Activated CD4-positive, alpha-beta T cell treated with anti-CD3 and anti-CD28 coated beads, Interleukin-2, amount 10 ng/mL, durations not matched to agents 7 days and 5 days (primary cell): ENCODE measurements at places on chromosomes 3 and 15. TPM values are rescaled to one million over a fixed set of nuclear protein-coding genes. Genes with fewer than 3 reads are reported as not detected.

DNA sequence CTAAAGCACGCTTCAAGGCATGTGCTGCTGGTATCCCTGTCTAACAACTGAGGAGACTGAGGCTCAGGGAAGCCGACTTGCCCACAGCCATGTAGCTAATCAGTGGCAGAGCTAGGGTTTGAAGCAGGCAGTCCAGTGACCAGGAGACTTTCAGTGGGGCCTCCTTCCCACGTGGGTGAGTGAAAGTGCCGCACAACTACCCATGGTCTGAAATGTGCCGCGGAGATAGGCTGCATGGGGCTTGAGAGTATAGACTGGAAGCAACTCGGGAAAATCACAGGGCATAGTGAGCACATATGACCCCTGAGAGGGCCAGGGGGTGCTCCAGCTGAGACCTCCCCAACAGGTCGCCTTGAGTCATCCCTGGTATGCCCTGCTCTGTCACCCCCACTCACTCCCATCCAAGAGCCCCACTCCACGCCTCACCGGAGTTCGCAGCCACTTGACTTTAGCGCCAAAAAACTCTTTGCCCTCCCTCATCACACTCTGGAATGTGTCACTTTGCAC is 19.1 kb downstream of the FAM174B start:
- DNase-seq: no peak

- DNase-seq: no peak
Measured at GRCh38 chr15:81323559-81323943, 390 bp downstream of the STARD5 start.

DNA sequence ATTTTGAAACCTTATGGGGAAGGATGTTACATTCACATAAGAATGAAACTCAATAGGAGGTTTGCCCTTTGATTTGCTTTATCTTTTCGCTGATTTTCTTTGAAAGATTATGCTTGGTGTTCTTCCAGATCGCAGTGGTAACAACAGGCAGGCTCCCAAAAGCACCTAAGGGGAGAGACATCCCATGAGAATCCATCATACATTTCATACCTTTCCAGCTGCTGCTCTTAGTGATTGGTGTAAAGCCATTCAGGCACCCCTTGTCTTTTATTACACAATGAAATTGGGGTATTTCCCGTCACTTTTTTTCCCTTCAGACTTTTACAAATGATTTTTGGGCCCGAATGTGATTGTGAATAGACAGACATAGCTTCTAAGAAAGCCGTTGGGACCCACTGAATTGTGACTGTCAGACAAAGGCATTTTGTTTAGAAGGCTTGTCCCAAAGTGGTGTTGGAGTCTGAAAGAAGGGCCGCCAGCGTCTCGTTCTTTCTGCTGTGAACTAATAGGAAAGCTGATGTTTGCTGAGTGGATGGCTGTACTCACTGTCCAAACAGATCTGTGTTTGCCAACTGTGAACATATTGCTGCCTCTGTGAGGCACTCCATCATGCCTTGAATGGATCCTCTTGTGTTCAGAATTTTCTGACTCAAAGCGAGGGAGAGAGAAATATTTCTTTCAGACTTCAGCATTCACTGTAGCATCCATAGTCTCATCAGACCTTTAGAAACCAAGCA is 164.3 kb downstream of the FNDC3B start:
- DNase-seq: no peak

PTH1R gene
- not detected for total RNA-seq

DNA sequence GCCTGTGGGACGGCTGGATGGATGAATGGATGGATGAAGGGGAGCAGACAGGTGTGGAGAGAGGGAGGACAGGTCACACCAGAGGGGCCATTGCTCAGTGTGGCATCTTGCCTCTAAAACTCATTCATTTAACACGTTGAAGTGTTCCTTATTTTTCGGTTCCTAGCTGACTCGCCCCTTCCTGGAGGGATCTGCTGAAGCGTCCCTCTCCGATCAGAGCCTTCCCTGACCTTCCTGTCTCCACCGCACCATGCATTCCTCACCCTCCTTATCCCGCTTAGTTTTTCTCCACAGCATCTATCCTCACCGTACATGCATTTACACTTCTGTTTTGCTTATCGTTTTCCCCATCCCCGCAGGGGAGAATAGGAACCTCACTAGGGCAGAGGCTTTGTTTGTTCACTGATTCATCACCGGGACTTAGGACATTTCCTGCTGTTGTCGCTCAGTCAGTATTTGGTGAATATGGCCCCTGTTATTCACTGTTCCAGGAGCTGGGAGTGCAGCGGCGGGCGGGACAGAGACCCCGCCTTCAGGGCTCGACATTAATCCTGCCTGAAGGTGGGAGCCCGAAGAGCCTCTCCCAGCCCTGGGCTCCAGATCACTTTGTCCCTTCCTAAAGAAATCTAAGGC is 32.0 kb downstream of the FOXL2 start:
- DNase-seq: no peak

GRCh38 chr3:180875124-180875698 is 37.3 kb upstream of the FXR1 start:
- DNase-seq: no peak

TUSC7 gene
- not detected for total RNA-seq

PLA1A gene
- total RNA-seq: not detected

RBMS3 gene
- 0.25 TPM for total RNA-seq

GABRG3 gene
- not detected for total RNA-seq

- no peak for DNase-seq
Measured at GRCh38 chr3:117128133-117128532, 418.6 kb downstream of the TUSC7 start.

GRCh38 chr15:77901921-77902750 is 175.4 kb downstream of the TBC1D2B start:
- no peak for DNase-seq

- no peak for DNase-seq
Measured at GRCh38 chr3:3559786-3560185, 239.4 kb upstream of the LRRN1 start.

GCSAM gene
- total RNA-seq: 9.3 TPM

GRCh38 chr15:78093242-78094020 is 1.1 kb downstream of the SH2D7 start:
- DNase-seq: no peak

GRCh38 chr15:65653801-65654521 is 32.2 kb downstream of the SLC24A1 start:
- DNase-seq: no peak

GRCh38 chr15:75348034-75348561 is 1.3 kb downstream of the NEIL1 start:
- DNase-seq: no peak

- no peak for DNase-seq
Measured at GRCh38 chr3:123832692-123833397, 51.3 kb downstream of the MYLK start.

GRCh38 chr15:99983171-99983885 is 250.1 kb upstream of the LYSMD4 start:
- DNase-seq: no peak

GRCh38 chr3:129449279-129450115 is 9.5 kb downstream of the IFT122 start:
- no peak for DNase-seq

FEZF2 gene
- not detected for total RNA-seq

IL17RD gene
- not detected for total RNA-seq

DNA sequence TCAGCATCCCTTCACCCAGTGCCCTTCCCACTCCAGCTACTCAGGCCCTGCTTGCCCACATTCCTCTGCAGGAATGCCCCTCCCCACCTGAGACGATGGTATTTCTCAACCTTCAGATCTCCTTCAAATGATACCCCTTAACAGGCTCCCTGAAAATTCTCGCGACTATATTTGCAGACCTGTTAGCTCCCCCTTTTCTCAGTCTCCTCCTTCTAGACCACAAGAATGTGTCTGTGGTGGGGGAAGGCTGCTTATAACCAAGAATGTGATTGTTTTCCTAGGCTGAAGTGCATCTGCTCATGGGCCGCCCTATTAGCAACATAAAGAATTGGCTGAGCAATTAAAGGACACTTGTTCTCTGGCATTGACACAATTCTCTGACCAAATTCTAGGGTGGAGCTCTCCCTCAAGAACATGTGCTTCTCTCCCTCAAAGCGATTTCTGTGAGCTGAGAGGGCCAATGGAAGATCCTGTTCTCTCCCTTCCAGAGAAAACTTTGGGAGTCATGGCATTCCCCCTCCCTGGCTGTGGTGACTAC is 19.1 kb upstream of the LIMD1 start:
- no peak for DNase-seq

EPHA3 gene
- total RNA-seq: not detected

- no peak for DNase-seq
Measured at GRCh38 chr3:175057401-175057800, 198.3 kb downstream of the NAALADL2 start.

GRCh38 chr3:72474775-72475174 is 373.5 kb downstream of the SHQ1 start:
- no peak for DNase-seq

- no peak for DNase-seq
Measured at GRCh38 chr3:77475507-77475906, 435.6 kb downstream of the ROBO2 start.

PPM1L gene
- total RNA-seq: 5.4 TPM

DNA sequence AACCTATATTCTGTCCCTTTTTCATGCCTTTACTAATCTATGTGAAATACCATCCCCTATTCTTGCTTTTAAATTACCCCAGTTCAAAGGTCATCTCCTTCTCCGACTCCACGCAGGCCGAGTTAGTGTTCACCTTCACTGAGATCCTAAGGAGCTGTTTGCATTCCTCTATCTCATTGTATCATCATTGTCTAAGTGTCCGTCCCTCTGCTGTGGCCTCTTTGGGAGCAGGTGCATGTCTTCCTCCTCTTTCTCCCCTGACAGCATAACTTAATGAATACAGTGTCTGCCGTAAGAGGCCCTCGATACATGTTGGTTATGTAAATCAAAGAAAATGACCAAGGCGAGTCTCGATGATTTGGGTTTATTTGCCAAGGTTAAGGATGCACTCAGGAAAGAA is 4.9 kb upstream of the PPP1R2 start:
- DNase-seq: no peak

MESP1 gene
- total RNA-seq: 1.6 TPM

GRCh38 chr3:181264486-181264885 is 274.9 kb upstream of the DNAJC19 start:
- DNase-seq: no peak

- no peak for DNase-seq
Measured at GRCh38 chr15:85878828-85879225, 84.1 kb upstream of the KLHL25 start.

GRCh38 chr15:52523192-52523591 is 5.5 kb downstream of the MYO5A start:
- DNase-seq: no peak

GRCh38 chr3:191783024-191783423 is 322.1 kb downstream of the PYDC2 start:
- DNase-seq: no peak

DNA sequence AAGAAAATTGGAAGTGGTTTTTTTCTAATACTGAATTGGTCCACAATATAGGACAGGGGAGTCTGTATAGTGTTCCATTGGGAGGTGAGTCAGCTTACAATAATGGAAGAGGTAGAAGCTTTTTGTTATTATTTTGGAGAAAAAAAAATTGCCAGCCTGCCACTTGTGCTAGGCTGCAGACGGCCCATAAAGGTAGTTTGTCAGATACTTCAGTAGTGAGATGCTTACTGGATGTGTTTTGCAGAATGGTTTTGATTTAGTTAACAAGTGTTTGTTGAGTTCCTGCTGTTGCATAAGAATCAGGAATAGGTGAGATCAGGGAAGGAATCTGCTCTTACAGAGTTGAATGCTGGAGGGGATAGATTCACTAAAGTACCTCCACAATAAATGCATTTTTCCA is 1.0 kb downstream of the DTWD1 start:
- no peak for DNase-seq

- DNase-seq: no peak
Measured at GRCh38 chr15:41817781-41818180, 10.1 kb upstream of the JMJD7 start.

DNA sequence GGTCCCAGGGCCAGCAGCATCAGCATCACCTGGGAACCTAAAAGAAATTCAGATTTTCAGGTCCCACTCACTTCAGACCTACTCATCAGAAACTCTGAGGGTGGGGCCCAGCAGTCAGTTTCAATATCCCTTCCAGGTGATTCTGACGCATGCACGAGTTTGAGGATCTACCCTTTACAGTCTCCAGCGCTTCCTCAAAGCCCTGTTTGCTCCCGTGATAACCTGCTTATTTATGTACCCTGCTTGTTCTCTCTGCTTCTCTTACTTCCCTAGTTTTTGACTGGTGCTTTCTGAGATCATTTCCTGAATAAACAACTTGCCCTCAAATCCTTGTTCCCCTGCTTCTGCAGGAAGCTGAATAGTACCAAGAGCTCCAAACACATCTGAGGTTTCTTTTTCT is 245.3 kb downstream of the ZNF621 start:
- DNase-seq: no peak

DNA sequence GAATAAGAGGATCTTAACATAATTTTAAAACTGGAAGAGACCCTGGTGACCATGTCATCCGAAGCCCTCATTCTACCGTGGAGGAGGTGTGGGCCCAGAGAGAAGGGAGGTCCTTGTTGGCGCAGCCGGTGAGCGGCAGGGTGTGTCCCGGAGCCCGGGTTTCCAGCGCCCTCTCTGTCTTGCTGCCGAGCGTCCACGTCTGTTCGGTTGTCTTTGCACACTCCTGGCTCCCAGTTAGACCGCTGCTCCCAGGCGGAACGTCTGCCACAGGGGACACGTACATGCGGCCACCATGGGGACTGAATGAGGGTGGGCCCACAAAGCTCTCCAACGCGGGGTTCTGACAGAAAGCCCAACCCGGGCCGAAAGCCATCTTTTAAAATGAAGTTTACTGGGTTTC is 6.6 kb upstream of the MUC4 start:
- DNase-seq: no peak

- peak; percentile 96 for DNase-seq
Measured at GRCh38 chr15:69758810-69759790, 306.5 kb downstream of the RPLP1 start.

- DNase-seq: no peak
Measured at GRCh38 chr3:128070898-128071591, 18.8 kb downstream of the SEC61A1 start.

GRCh38 chr15:40069178-40070165 is 30.5 kb upstream of the SRP14 start:
- DNase-seq: no peak

DNA sequence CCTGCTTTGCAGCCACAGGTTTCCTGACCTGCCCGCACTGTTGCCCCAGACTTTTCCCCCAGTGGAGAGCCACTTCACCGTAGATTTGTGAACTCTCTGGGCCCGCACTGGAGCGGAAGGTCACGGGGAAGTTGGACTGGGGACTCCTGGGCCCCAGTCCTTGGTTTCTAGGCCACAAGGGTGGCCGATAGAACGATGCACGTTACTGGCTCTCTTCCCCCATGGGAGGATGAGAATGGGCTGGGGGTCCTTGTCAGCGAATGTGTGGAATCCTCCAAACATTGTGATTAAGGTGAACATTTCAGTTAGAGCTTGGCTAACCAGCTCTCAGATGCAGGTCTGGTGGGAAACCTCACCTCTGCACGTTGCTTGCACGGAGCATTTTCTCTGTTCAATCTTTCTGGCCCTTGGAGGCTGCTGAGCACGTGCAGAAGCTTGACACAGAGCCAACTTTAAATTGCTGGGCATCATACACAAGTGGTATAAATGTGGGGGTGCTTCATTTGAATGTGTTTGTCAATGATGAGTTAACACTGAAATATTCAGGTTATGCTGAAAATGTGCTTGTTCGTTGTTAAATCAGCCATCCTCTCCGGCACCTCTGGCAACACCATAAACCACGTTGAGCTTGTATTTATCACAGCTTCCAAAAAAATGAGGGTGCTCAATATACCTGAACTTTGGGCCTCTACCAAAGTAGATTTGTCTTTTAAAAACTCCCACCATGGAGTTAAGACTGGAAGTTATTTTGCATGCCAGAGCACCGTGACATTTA is 976 bp downstream of the DIS3L start:
- peak; percentile 31 for DNase-seq

STRA6 gene
- total RNA-seq: not detected

- no peak for DNase-seq
Measured at GRCh38 chr3:172467170-172467824, 19.0 kb upstream of the GHSR start.

SNAPC5 gene
- 24.5 TPM for total RNA-seq

CHRD gene
- not detected for total RNA-seq
